Peyer's patch (tissue), 4 donors: ENCODE measurements at places on chromosomes 2 and 18. TPM values are rescaled to one million over a fixed set of nuclear protein-coding genes. Genes with fewer than 3 reads are reported as not detected.

DNA sequence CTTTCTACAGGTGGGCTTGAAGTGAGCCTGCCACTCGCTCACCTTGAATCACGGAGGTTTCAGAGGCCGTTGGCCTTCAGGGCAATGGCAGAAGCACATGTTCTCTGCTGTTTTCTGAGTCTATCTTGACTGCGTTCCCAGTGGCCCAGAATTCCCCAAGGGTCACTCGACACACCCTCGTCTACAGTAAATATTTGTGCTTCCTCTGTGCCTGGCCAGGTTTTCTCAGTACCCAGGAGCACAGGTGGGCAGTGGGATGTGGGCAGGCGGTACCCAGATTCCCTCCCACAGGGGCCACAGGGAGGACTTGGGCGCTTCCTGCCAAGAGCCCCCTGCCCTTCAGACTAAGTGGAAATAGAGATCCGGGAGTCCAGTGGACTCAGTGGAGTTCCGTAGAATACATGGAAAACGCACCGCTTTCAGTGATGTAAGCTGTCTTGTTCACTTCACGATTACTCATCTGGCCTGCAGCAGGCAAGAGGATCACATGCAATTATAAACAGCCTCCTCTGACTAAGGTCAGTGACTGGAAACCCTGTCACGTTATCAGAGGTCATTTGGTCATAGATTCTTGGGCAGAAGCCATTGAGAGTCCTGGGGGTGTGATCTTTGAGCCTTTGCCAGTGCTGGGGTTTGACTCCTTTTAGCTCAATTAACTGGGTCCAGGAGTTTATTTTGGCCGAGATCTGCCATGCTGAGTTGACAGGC, 179.8 kb downstream of the NEDD4L start:
- H3K4me1 ChIP-seq = no peaks in the 10 kb centered on the region
- DNase-seq = peak; percentile 72
- H3K27ac ChIP-seq = peak overlapping the region; percentile 95
- H3K27me3 ChIP-seq = no peaks in the 10 kb centered on the region
- no peaks in the 10 kb centered on the region for H3K36me3 ChIP-seq
- no peak overlapping the region for H3K4me3 ChIP-seq

The DSG1 gene
- not detected for total RNA-seq

- no peaks in the 10 kb centered on the region for H3K4me1 ChIP-seq
- H3K27me3 ChIP-seq = no peaks in the 10 kb centered on the region
- no peak overlapping the region for H3K27ac ChIP-seq
Observed at GRCh38 chr2:103138123-103138901, 376.5 kb downstream of the TMEM182 start.

DNA sequence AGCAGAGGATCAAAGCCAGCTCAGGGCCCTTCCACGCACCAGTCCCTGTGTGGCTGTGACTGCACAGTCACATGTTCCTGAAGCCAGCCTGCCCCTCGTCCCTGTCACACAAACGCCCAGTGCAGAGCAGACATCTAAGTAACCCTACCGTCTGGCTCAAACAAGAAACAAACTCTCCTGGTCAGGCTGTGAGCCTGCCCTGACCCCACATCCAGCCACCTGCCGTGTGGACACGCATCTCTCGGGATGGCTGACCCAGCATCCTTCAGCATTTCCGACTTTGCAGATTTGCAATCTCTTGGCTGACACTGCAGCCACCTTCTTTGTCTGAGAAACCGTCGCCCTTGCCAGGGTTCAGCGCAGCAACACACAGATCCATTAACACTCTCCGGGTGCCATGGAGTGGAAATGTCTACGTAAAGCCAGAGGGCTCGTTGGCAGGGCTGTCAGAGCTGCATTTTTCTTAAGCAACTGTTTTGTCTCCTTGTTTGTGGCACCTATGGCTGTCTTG, 82.3 kb upstream of the ASAP2 start:
- DNase-seq = no peak
- no peak overlapping the region for H3K27ac ChIP-seq
- H3K4me1 ChIP-seq = no peaks in the 10 kb centered on the region
- no peaks in the 10 kb centered on the region for H3K27me3 ChIP-seq

DNA sequence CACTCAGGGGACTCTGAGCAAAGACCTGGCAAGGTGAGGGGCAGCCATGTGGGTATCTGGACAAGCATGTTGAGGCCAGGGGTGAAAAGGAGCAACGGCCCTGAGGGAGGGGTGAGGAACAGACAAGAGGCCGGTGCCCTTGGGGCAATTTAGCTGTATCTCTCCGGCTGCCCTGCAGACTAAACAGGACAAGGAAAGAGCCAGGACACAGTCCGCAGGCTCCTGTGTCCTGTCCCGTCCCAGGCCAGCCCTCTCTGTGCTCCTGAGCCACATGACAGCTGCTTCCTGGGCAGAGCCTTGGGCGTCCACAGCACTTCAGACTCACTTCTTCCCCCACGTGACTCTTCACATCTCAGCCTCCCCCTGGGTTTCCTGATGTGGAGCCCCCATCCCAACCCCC, 206.1 kb downstream of the KLHL29 start:
- H3K36me3 ChIP-seq = no peaks in the 10 kb centered on the region
- no peaks in the 10 kb centered on the region for H3K27me3 ChIP-seq
- H3K27ac ChIP-seq = no peak overlapping the region
- no peak for DNase-seq

The PFN4 gene
- not detected for total RNA-seq

GRCh38 chr2:169828141-169828811, 1.0 kb downstream of the UBR3 start:
- DNase-seq = peak; percentile 65
- H3K27ac ChIP-seq = peak overlapping the region; percentile 72
- H3K4me3 ChIP-seq = peak overlapping the region; percentile 81
- H3K27me3 ChIP-seq = no peaks in the 10 kb centered on the region
- H3K4me1 ChIP-seq = no peaks in the 10 kb centered on the region

DNA sequence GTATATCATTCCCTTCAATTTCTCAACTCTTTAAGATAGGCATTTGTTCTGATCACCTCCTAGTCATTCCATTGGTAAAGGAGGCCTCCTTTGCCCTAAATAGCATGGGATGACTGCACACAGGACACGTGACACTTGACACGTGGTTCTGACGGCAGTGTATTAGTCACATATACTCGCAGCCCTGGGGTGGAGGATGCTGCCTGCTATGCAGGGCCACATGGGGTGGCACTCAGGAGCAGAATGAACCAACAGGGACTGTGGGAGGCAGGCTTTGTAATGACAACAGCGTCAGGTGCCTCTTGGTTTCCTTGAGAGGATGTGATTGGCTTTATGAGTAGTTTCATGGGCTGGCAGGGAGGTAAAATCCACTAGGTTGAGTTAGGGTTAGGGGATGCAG, 9.3 kb upstream of the KCNS3 start:
- H3K27me3 ChIP-seq = no peaks in the 10 kb centered on the region
- DNase-seq = no peak
- H3K4me3 ChIP-seq = no peak overlapping the region
- no peaks in the 10 kb centered on the region for H3K36me3 ChIP-seq
- no peaks in the 10 kb centered on the region for H3K4me1 ChIP-seq
- H3K27ac ChIP-seq = no peak overlapping the region

GRCh38 chr2:109268916-109269315, 139.9 kb downstream of the SH3RF3 start:
- H3K4me1 ChIP-seq = no peaks in the 10 kb centered on the region
- H3K27me3 ChIP-seq = no peaks in the 10 kb centered on the region
- DNase-seq = no peak
- no peak overlapping the region for H3K27ac ChIP-seq
- no peaks in the 10 kb centered on the region for H3K36me3 ChIP-seq
- no peak overlapping the region for H3K4me3 ChIP-seq

DNA sequence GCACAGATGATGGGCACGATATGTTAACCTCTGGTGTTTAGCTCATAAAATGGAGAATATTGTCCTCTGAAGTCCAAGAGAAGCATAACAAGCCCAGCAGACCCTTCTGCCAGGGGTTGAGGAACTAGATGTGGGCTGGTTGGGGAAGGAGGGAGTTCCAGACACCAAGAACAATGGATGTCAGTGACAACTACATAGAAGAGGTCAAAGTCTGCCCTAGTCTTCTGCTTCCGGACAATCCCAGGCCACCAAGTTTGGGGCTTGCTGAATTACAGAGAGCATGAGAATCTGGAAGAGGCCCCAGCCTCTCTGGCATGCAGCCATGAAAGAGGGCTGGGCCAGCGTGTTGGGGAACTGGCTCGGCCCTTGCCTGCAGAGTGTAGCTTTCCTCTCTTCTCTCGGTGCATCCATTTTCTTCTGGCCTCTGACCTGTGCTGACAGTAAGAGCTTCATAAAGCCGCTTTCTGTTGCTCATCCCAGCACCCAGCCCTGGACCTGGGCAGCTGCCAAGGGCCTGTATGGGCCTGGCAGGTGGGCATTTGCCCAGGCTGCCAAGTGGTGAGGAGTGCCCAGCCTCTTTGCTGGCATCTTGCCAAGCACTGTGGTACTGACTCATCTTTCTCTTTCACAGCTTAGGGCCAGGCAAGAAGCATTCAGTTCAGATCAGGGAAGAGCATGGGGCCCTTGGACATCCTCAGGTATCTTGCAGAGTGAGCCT, 14.6 kb upstream of the LAPTM4A start:
- H3K27me3 ChIP-seq = no peaks in the 10 kb centered on the region
- peak; percentile 80 for DNase-seq
- H3K27ac ChIP-seq = peak overlapping the region; percentile 18

DNA sequence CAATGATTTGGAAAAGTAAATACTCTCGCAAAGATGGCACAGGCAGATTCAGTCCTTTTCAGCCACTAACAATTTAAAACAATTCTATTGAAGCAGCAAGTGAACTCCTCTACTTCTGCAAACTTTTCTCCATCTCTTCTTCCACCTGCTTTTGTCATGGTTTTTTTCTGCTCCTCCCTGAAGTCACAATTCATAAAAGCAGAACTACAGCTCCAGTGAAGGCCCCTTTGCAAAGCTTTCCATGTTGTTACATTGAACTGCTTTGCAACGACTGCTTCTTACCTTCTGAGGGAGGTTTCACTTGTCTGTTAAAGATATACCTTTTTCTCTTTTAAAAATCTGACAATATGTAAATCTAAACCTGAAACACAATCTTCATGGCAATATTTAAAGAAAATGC, 3.7 kb upstream of the SERTAD2 start:
- H3K27ac ChIP-seq = no peak overlapping the region
- H3K27me3 ChIP-seq = no peaks in the 10 kb centered on the region
- no peaks in the 10 kb centered on the region for H3K36me3 ChIP-seq
- H3K4me1 ChIP-seq = no peaks in the 10 kb centered on the region

DNA sequence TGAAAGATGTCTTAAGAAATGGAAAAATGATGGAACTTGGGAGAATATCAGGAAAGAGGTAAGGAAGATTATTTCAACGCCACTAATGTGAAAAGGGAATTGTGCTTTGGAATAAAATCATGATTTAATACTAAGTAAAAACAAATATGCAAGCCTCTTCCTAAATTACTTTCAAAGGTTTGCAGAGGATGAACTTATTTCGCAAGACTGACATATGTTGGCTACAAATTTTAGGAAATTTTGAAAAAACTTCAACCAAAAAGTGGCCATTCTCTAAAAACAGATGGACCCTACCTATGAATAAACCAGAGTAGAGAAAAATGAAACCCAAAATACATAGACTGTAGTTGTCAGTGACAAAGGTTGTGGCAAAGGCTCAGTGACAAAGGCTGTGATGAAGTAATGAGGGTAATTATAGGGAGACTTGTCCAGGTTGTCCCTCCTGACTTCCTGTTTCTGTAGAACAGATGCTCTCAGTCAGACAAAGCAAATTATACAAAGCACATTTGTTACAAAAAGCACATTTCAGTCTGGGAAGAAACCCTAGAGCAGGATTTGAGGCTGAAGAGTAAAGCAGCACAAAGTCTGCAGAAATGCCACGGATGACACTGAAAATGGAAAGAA, 39.5 kb downstream of the SFT2D3 start:
- H3K36me3 ChIP-seq = peaks cover 6% of the 10 kb centered on the region
- H3K27ac ChIP-seq = no peak overlapping the region
- no peak overlapping the region for H3K4me3 ChIP-seq

- no peaks in the 10 kb centered on the region for H3K4me1 ChIP-seq
- no peak overlapping the region for H3K4me3 ChIP-seq
- no peak for DNase-seq
- no peak overlapping the region for H3K27ac ChIP-seq
Observed at GRCh38 chr2:194096402-194096801, 1560.6 kb upstream of the SLC39A10 start.

The CROCC2 gene
- not detected for total RNA-seq

DNA sequence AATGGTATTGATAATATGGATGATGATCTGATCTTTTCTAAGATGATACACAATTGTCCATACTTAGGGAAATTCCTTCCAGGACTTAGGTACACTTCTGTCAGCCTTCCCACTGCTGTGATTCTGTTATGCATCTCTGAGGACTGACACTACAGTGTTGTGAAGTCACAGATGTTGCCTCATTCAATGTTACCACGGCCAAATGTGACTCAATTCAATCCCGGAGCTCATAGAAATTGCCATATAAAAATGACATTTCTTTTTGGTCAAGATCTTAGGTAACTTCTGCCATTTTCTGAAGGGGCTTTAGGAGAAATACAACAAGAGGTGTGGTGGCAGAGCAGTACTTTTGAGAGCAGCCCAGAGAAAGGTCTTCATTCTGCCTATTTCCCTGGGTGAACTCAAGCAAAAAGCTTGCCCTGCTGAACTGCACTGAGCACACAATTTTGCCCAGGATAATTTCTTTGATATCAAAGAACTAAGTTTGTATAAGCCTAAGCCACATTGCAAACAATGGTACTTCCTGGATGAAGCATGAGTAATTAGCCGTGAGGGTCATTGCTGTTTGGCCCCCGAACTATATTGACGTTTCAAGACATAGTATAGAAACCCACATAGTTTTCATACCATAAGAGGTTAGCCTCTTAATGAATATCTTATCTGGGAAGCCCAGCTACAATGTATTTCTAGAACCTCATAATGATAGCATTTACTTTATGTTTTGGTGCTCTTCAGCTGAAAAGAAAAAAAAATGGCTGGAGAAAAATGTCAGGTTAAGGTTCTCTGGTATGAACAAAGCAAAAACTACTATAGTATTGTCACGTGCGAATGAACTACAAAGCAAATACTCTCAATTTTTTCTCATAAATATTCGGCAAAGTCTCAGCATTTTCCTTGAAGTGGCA, 437.4 kb downstream of the MEIS1 start:
- H3K27me3 ChIP-seq = no peaks in the 10 kb centered on the region
- H3K27ac ChIP-seq = no peak overlapping the region
- no peak for DNase-seq
- no peak overlapping the region for H3K4me3 ChIP-seq
